Suprapubic skin (tissue), 4 donors: ENCODE measurements at places on chromosomes 13 and 19. TPM values are rescaled to one million over a fixed set of nuclear protein-coding genes. Genes with fewer than 3 reads are reported as not detected.

DNA sequence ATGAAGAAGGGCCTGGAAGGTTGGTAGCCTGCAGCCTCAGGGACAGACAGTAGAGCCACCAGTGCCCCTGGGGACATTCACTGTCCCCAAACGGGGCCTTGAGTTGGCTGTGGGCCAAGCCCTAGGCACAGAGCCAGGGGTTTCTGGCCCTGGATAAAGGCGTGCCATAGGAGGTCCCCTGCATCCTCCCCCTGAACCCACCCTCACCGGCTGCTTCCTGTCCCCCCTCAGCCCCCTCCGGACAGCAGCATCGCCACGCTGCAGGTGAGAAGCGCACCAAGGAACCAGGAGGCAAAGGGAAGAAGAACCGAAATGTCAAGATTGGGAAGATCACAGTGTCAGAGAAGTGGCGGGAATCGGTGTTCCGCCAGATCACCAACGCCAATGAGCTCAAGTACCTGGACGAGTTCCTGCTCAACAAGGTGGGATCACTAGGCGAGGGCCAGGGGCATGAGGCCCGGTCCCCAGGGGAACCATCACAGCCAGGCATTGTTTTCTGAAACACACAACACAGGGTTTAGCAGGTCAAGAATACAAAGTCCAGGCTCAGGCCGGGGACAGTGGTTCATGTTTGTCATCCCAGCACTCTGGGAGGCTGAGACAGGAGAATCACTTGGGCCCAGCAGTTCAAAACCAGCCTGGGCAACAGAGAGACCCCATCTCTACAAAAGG, 14.6 kb upstream of the USE1 start:
- no peak overlapping the region for H3K4me3 ChIP-seq
- H3K4me1 ChIP-seq: no peaks in the 10 kb centered on the region
- H3K27me3 ChIP-seq: no peaks in the 10 kb centered on the region
- peaks cover 81% of the 10 kb centered on the region for H3K36me3 ChIP-seq
- DNase-seq: no peak
- H3K27ac ChIP-seq: no peak overlapping the region

Gene DIAPH3
- 3.0 TPM for total RNA-seq

- no peak for DNase-seq
- no peak overlapping the region for H3K27ac ChIP-seq
- H3K4me1 ChIP-seq: no peaks in the 10 kb centered on the region
- no peaks in the 10 kb centered on the region for H3K27me3 ChIP-seq
- H3K4me3 ChIP-seq: no peak overlapping the region
- no peaks in the 10 kb centered on the region for H3K36me3 ChIP-seq
These were observed 689.1 kb upstream of the GPC6 start for GRCh38 chr13:92537471-92537870.

DNA sequence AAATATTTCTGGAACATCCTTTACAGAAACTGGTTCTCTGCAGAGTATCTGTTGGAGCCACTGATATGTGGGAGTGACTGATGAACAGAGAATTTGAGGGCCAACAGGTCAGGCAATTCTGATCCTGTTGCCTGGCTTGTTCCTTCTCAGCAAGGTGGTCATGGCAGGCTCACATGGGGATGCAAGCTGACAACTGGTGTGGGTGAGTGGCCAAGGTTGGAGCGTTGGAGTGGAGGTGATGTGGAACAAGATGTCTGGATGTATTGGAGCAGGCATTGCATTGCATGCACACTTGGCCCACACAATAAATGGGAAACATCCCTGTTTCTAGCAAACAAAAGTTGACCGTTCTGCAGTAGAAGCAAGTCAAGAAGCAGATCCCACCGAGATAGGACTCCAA, 380.7 kb downstream of the ZNF536 start:
- H3K27ac ChIP-seq: no peak overlapping the region
- H3K27me3 ChIP-seq: no peaks in the 10 kb centered on the region

Gene SCEL
- 296 TPM for total RNA-seq

DNA sequence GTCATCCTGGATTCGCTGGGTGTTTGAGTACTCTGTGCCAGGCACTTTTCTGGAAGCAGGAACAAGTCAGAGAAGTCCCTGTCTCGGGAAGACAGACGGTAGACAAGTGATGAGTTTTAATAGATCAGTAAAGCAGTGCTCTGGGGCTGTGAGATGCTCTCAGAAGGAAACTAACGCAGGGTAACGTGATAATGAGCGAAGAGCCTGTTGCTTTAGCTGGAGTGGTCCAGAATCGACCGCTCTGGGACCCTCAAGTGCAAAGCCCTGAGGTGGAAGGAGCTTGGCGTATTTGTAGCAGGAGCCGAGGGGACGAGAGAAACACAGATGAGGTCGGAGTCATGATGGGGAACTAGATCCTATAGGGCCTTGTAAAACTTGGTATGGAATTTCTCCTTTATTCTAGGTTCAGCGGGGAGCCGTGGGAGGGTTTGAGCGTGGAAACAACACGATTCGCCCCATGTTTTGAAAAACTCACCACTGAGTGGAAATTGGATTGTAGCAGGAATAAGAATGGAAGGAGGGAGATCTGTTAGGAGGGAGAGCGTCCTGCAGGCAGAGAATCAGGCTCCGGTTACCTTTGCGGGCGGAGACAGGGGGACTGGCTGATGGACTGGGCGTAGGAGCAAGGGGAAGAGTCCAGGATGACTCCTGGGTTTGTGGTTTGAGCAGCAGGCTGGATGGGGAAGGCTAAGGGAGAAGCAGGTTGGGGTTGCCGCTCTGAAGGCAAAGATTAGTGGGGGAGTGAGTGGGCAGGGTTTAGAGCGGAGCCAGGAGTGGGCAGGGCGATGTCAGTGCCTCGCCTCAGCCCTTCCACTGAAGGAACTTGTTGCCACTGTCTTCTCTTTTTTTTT, 763 bp downstream of the POLD1 start:
- DNase-seq: no peak
- H3K36me3 ChIP-seq: peaks cover 33% of the 10 kb centered on the region
- peaks cover 26% of the 10 kb centered on the region for H3K4me1 ChIP-seq
- H3K4me3 ChIP-seq: peak overlapping the region; percentile 81
- H3K27me3 ChIP-seq: no peaks in the 10 kb centered on the region

DNA sequence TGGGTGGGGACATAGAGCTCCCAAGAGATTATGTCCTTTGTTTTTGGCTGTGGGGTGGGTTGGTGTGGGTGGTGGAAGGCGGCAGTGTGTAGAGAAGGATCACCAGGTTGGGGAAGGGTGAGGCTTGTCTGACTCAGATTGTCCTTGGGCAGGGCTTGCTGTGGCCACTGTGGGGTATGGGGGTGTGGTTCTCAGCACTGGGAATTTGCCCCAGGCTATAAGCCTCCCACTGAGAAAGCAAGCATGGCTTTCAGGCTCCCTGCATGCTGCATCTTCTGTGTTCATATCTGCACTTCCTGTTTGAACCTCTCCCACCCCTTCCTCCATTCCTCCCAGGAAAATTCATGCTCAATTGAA, 34.9 kb downstream of the DNAJC15 start:
- DNase-seq: no peak
- no peaks in the 10 kb centered on the region for H3K27me3 ChIP-seq
- no peak overlapping the region for H3K4me3 ChIP-seq
- no peak overlapping the region for H3K27ac ChIP-seq
- H3K4me1 ChIP-seq: peaks cover 41% of the 10 kb centered on the region
- H3K36me3 ChIP-seq: no peaks in the 10 kb centered on the region

GRCh38 chr19:22625266-22626035, 8.7 kb upstream of the ZNF492 start:
- peaks cover 10% of the 10 kb centered on the region for H3K4me1 ChIP-seq
- no peak for DNase-seq
- H3K4me3 ChIP-seq: no peak overlapping the region

DNA sequence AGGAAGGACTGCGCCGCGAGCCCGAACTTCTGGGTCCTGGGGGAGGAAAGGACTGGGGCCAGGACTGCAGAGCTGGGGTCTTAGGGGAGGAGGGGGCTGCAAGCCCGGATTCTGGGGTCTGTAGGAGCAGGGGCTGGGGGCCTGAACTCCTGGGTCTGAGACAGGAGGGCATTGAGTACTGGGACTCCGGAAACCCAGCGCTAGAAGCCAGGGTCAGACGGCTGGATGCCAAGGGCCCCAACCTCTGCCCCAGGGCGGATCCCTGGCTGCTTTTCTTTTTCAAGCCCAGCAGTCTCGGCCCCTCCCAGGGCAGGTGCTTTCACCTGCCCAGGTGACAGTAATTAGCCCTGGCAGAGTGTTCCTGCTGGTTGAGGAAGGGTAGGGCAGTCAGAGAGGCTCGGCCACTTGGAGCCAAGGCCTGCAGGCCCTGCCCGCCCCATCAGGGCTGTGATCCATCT, 2.3 kb downstream of the MYH14 start:
- H3K4me1 ChIP-seq: peaks cover 30% of the 10 kb centered on the region
- H3K27ac ChIP-seq: peak overlapping the region; percentile 79
- peak overlapping the region; percentile 39 for H3K4me3 ChIP-seq
- H3K27me3 ChIP-seq: peaks cover 48% of the 10 kb centered on the region
- no peaks in the 10 kb centered on the region for H3K36me3 ChIP-seq

DNA sequence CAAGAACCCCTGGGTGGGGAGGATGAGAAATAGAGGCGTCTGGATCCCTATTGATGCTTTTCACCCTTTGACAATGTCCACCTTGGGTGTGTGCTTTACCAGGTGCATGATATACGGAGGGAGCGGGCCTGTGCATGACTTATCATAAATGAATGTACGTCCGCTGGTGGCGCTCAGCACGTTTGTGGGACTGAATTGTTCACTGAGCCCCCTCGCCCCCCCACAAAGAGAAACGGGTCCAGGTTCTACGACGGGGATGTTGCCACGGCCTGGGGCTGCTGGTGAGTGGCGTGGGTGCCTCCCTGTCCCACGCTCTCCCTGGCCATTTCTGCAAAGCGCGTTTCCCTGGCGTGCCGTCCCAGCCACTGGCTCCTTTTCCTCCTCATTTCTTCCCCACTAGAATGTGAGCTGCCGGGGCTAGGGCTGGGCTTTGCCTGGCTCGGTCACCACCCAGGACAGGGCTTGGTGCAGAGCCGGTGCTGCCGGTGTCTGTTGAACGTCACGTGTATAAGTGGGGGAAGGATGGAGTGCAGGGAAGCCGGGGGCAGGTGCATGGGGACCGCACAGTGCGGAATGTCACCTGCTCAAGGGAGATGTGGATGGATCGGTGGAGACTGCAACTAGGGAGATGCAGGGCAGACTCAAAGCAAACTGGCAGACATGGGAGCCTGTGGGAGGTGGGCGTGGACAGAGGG, 21.6 kb downstream of the LRRC4B start:
- H3K36me3 ChIP-seq: no peaks in the 10 kb centered on the region
- no peak overlapping the region for H3K4me3 ChIP-seq
- peaks cover 58% of the 10 kb centered on the region for H3K27me3 ChIP-seq
- no peak for DNase-seq
- H3K27ac ChIP-seq: no peak overlapping the region

DNA sequence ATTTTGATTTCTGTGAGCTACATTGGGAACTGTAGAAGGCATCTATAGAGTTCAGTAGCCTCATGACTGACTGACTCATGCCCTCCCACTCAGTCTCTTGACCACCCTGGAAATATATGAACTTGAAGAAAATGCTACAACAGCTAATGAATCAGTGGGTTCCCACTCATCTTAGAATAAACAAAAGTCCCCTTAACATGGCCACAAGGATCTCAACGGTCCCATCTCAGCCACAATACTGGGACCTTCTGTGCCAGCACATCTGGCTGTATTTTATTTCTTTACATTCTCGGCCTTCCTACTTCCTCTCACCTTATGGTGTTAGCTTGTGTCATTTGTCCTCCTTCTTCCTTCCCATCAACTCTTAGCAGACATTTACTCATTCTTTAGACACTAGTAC, 619.8 kb downstream of the DCT start:
- H3K27me3 ChIP-seq: no peaks in the 10 kb centered on the region
- H3K27ac ChIP-seq: no peak overlapping the region
- no peaks in the 10 kb centered on the region for H3K36me3 ChIP-seq
- H3K4me3 ChIP-seq: no peak overlapping the region

Gene ZNF497
- 2.5 TPM for total RNA-seq

Gene ACER1
- total RNA-seq: 40.6 TPM

DNA sequence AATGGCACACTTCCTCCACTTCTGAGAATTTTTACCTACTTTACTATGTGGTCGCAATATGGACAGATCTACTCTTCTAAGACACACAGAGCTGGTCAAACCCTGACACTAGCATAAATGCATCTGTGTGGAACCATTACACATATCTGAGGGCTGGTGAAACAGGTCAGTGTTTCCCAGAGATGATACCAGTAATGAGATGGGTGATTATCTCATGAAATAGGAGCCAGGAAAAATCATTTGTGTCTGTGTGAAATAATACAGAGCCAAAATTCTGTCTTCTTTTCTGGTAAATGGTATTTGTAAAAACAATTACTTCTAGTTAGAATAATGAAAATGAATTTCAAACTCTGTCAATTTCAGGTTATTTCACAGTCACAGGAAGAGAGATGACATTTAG, 71.6 kb upstream of the FARP1 start:
- H3K27ac ChIP-seq: no peak overlapping the region
- H3K27me3 ChIP-seq: no peaks in the 10 kb centered on the region
- DNase-seq: no peak
- no peaks in the 10 kb centered on the region for H3K4me1 ChIP-seq
- no peak overlapping the region for H3K4me3 ChIP-seq

DNA sequence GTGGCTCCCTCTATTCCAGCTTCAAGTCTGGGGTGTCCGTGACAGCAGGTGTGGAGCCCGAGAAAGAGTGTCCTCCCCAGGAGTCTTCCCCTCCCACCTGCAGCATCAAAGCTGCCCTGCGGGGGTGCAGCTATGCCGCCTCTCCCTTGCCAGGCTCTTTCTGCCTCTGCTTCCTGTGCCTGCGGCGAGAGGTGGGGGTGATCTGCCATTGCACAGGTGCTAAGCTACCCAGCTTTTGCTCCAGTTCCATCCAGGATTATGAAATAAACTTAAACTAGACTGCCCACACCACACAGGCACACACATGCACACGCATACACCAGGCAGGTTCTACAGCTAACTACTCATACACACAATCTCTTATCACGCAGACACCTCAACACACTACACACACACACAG, 104.7 kb upstream of the CLDN10 start:
- no peaks in the 10 kb centered on the region for H3K4me1 ChIP-seq
- no peak overlapping the region for H3K27ac ChIP-seq
- H3K27me3 ChIP-seq: peaks cover 14% of the 10 kb centered on the region
- no peaks in the 10 kb centered on the region for H3K36me3 ChIP-seq

GRCh38 chr19:37333457-37333856, 37.4 kb upstream of the ZNF527 start:
- peak overlapping the region; percentile 86 for H3K4me3 ChIP-seq
- H3K36me3 ChIP-seq: peaks cover 19% of the 10 kb centered on the region
- no peaks in the 10 kb centered on the region for H3K27me3 ChIP-seq
- H3K27ac ChIP-seq: no peak overlapping the region
- DNase-seq: no peak

Gene POSTN
- total RNA-seq: 351 TPM

DNA sequence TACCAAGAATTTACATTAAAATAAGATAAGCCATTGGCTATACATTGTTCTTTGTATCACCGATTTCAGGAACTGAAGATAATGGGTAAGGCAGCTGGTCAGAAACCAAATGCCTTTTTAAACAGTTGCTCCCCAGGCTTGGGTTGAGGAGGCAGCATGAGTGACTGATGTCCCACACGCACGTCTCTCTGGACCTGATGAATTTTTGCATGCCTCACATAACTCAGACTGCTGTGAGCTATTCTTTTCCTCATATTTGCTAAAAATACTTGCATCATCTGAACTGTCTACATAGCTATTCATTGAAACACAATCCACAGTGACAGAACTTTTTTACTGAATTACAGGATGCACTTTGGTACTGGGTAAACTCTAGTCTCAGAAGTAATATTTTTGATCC, 123.6 kb upstream of the MAB21L1 start:
- no peak for DNase-seq
- no peaks in the 10 kb centered on the region for H3K4me1 ChIP-seq
- H3K4me3 ChIP-seq: no peak overlapping the region
